A549 treated with RU486 at 1 μM for 4 hours (cell line): ENCODE measurements at places on chromosomes 13 and 19. TPM values are rescaled to one million over a fixed set of nuclear protein-coding genes. Genes with fewer than 3 reads are reported as not detected.

Gene C13orf46
- total RNA-seq = 0.05 to 0.27 TPM (median 0.14 TPM) in 5 replicates

Gene RNF225
- 0.23 to 0.63 TPM (median 0.27 TPM) in 3 of 5 replicates, not detected in the others for total RNA-seq

Gene FARP1
- total RNA-seq = 8.6 to 13.4 TPM (median 10.2 TPM) in 5 replicates

Gene CLEC4G
- total RNA-seq = not detected in 5 replicates

Gene PEX11G
- total RNA-seq = 0.93 to 2.1 TPM (median 1.8 TPM) in 5 replicates
